NCI-H460 (cell line): ENCODE measurements at places on chromosomes 2 and 18.

DNA sequence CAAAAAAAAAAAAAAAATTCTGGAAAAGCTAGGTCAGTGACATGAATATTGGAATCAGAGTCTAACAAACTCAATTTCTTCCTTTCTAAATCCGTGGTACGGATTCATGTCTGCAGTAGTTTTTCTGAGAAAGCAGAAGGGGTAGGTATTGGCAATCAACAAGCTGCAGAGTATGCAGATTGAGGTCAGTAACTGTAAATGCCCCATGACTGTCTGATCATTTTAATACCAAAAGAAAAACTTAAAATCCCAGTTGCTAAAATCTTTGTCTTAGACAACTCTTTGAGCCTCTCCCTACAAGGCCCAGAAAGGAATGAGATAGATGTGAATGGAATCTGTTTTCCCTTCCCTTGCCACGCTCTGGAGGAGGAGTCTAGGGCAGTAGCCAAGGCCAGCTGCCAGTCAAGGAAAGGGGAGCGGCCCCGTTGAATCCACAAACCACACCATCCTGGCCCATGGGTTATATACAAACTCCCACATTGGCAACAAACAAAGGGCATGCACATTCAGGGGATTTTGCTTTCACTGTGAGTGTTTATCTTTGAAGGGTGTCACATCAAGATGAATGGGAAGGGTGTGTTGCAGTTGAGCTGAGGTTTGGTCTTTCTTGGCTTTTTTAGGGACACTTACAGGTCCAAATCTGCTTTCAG is 6.1 kb upstream of the CASP8 start:
- peak; percentile 63 for DNase-seq

GRCh38 chr2:946073-946948 is 4.3 kb upstream of the SNTG2 start:
- no peak for DNase-seq

- DNase-seq: no peak
Measured at GRCh38 chr2:650343-651310, 26.6 kb downstream of the TMEM18 start.

GRCh38 chr18:58104096-58104495 is 60.1 kb downstream of the NEDD4L start:
- DNase-seq: no peak

DNA sequence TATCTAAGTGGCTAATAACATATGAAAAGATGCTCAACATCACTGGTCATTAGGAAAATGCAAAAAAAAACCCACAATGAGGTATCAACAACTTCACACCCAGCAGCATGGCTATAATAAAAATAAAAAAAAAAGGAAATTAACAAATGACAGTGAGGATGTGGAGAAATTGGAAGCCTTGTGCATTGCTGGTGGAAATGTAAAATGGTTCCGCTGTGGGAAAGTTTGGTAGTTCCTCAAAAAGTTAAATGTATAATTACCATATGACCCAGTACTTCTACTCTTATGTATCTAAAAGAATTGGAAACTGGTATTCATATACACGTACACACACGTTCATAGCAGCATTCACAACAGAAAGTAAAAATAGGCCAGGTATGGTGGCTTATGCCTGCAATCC is 15.5 kb upstream of the CACNB4 start:
- no peak for DNase-seq

DNA sequence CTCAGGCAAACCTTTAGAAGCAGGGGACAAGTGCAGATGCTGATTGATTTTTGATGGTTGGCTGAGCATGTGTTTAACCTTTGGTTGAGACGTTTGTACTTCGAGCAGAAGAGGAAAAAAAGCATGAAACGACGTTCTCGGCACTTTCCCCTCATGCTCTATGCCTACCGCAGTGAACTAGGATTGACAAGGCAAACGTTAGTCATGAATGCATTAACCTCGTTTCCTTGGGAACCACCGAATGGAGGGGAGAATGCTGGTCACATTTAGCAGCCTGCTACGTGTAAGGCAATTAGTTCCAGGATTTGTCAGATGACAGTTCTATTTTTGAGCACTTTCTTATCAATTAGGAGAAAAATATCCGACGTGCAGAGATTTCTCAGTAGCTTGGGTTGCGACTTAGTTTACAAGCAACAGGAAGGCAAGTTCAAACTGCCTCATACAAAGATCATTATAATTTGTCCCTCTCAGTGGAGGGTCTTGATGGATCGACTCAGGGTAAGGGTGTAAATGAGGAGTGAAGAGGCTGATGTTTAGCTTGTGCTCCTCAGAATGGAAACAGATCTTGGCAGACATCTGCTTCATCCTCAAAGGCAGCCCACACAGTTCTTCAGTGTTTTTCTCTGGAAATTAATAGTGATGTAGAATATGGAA is 47.4 kb upstream of the GPR45 start:
- DNase-seq: no peak

DNA sequence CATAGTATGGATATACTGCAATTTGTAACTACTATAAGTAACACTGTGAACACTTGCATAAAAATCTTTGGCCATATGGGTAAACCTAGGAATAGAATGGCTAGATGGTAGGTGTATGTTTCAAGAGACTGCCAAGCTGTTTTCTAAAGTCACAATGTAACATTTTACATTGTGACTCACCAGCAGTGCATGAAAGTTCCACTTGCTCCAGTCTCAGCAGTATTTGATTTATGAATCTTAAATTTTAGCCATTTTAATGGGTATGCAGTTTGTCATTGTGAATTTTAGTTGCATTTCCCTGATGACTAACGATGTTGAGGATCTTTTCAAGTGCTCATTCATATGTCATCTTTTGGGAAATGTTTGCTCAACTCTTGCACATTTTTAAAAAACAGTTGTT is 86.1 kb downstream of the FARSB start:
- DNase-seq: no peak

DNA sequence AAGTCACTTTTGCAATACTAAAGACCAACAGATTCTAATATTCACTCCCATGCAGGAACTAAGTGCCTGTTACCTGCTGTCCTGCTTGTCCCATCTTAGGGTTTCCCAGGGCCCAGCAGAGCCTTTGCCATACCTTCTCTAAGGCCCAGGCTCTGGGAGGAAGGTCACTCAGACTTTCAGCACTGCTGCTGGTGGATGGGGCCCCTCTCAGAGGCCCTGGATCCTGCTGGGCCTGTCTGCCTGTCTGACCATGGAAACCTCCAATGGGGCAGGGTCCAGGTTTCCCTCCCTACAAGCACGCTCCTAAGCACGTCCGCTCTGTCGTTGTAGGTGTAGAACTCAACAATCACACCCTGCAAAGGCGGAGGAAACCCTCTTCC is 75.1 kb downstream of the RRM2 start:
- no peak for DNase-seq

DNA sequence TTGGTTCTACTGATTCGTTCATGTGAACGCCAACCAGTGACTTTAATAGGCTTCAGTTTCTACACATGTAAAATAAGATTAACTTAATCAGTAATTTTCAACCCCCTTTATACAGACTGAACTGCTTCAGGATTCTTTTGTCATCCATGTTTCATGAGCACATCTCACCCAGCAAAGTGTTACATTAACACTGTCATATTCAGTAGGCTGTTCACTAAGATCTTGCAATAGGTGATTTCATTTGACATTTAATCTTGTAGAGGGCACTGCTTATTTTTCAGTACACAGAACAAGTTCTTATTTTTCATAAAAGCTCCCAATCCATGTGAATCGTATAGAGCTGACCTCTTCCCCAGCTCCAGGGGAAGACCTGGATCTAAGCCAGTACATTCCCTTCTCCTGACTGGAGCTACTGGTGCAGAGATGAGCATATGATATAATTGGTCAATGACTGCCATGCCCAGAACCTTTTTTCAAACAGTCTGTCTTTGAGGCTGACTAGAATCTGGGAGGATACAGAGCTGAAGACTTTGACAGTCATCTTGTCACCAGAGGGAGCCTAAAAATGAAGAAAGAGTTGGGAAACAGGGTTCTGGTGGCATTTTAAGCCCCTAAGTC is 72.2 kb upstream of the CHRNA1 start:
- DNase-seq: no peak

GRCh38 chr2:224793946-224794345 is 77.8 kb upstream of the CCDC195 start:
- DNase-seq: no peak

- no peak for DNase-seq
Measured at GRCh38 chr18:74513883-74514205, 17.7 kb downstream of the CNDP2 start.

- no peak for DNase-seq
Measured at GRCh38 chr2:127004893-127005600, 101.9 kb downstream of the BIN1 start.

- DNase-seq: no peak
Measured at GRCh38 chr2:27290549-27290948, 8.3 kb downstream of the TRIM54 start.
